Effector CD8-positive, alpha-beta T cell (primary cell): ENCODE measurements at places on chromosomes 7 and 10.

- DNase-seq = no peak
Observed at GRCh38 chr10:110818311-110819256, 53.1 kb upstream of the PDCD4 start.

DNA sequence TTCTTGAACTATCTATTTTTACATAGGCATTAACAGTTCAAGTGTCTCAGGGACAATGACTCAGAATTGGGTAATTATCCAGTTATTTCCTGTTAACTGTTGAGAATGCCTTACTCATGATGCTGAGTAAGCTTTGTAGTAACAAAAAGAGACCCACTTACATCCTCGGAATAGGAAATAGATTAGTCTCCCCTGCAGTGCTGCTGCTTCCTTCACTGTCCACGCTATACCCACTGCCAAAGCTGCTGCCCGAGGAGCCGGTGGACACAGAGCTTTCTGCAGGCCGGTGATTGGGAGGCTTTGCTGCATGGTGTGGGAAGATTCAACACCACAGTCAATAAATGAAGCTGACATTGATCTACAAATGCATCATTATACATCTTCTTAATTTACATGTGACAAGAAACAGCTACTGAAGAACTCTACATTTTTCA is 357.1 kb downstream of the PCLO start:
- DNase-seq = no peak

DNA sequence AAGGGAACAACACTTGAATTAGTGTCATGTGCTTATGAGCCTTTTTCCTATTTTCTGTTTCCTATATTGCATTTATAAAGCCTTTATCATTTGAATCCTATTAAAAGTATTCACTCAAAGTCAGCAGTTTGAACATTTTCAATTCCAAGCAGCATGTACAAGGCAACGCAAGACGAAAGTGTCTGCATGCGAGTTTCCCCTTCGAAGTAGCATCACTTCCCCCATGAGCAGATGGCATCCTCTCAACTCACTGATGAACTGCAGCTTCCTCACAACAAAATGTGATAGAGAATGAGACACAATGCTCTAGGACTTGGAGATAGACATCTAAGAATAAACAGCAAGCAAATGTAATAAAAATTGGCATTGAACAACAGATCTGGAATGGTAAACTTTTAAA is 270.7 kb downstream of the PRPF18 start:
- no peak for DNase-seq

DNA sequence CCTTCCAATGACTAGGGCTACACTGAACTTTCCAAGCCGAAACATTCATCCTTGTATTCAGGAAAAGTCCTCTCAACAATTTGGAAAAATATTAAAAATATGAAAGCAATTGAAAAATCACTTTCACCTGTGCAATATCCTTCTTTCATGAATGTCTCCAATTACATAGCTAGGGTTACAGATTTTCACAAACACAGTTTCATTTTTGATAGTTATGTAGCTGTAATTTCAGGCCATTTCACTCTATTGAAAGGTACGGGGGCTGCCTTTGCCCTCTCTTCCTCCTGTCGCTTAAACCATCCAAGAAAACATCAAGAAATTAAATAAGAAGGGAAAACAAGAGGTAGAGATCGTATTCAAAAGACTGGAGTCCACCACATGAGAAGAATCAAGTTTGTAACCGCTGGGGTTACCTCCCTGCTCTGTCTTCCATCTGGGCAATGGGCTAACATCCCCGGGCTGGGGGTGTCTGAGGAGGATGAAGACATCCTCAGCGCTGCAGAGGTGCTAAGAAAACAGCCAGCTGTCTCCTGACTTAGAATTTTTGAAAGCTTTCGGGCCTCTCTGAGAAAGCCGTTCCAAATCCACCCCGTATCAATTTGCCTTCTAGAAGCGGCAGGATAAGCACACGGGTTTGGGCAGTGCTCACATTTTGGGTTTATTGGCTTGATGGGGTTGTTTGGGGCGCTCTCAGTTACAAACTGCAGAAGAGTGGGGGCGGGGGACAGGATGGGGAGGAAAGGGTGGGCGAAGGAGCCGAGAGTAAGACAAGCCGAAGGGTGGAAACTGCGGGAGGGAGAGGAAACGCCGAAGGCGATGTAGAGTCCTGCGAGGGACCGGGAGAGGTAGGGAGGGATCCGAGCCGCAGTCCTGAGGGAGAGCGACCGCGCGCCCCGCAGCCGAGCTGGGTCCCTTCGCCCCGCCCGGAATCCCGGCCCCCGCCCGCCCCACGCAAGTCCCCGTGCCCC is 24.3 kb upstream of the VAX1 start:
- no peak for DNase-seq

DNA sequence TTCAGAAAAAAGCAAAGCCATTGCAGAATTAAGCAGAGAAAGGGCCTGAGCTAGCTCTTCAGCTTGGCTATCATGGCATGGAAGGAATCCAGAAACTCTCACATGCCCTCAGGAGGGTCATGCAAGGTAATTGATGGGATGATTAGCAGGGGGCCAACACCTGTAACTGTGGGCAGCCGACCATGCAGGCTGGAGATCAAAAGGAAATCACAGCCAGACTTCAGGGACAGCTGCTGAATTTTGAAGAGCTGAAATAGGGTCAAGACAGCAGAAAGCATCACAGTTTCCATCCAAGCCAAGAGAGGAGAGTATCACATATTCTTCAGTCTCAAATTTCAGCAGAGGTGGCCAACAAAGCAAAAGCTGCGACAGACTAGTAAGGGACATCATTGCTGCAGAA is 239.6 kb upstream of the STEAP1 start:
- no peak for DNase-seq

- no peak for DNase-seq
Observed at GRCh38 chr7:138952791-138953190, 28.4 kb downstream of the KIAA1549 start.

- DNase-seq = no peak
Observed at GRCh38 chr10:131881104-131881880, 19.5 kb upstream of the PPP2R2D start.

DNA sequence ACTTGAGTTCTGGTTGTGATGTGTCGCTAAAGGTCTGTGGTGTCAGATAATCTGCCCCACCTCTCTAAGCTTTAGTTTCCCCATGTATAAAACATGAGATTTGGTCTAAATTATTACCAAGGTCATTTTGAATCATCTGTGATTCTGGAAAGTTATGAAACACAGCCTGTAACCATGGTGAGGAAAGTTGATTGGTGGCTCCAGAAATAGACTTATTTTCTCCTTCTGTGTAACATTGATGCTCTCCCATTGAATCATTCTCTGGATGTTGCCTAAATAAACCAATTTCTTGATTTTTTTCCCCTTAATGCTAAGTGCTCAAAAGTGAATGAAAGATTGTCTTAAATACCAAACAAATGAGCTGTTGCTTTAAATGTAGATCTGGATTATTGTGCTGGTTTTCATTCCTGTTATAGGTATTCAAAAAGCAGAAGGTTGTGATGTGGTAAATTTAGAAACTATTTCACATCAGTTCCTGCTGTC is 30.0 kb upstream of the PCGF5 start:
- DNase-seq = no peak

DNA sequence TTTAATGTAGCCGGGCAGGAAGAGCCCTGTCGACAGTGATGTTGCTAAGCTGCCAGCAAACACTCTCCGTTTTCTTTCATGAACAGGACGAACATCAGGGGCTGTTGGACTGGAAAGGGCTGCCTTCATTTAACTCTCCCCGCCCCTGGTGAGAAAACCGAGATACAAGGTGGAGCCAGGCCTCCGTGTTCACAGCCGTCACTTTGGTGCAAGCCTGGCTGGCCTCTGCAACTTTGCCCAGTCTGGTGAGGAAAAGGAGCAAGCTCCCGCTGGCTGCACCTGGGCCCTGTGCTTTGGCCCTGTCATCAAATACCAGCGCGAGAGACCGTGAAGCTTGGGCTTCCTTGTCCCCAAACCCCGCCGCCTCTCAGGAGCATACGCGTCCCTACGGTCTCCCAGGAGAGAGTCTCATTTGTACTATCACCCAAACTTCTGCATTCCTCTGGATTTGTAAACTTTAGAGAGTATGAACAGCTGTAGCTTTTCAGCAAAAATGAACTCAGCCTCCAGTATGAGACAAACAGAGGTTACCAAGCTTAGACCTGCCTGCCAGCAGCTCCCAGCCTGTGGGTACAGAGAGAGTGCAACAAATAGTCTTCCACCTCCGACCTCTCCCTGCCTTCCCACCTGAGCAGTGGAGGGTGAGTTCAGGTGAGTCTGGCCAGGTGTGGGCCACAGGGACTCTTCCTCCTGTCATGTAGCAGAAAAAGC is 445.3 kb upstream of the MGMT start:
- DNase-seq = no peak

DNA sequence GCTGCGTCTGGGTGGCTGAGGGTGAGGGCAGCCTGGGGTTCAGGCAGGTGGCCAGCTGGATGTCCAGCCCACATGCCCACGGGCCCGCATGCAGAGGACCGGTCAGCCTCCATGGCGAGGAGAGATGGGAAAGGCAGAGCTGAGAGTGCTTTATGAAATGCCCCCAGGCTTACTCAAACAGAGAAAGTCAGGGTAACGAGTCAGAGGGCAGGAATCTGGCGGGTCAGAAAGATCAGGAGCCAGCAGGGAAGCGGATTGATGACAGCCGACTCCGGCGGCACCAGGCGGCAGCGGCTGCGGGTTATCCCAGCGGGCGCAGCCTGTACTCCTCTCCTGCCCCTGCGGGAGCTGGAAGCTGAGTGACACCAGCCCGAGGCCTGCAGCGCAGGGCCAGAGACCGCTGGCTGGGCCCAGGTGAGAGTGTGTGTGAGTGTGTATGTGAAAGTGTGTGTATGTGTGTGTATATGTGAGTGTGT is 13.4 kb downstream of the SLC13A4 start:
- no peak for DNase-seq

DNA sequence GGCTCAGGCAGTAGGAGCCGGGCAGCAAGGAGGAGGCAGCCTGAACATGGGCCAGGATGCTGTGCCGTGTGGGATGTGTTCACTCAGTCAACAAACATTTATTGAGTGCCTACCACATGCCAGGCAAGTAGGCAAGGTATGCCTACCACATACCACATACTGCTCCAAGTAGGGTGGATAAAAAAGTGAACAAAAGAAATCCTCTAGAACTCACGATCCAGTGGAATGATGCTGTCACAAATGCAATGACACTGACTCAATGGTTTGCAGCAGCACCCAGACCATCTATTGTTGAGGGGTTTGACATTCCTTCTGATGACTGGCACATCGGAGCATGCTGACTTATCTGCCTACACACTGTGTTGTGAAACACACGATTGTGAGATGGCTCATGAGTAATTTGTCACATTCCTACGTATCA is 413.5 kb downstream of the NRG3 start:
- no peak for DNase-seq

DNA sequence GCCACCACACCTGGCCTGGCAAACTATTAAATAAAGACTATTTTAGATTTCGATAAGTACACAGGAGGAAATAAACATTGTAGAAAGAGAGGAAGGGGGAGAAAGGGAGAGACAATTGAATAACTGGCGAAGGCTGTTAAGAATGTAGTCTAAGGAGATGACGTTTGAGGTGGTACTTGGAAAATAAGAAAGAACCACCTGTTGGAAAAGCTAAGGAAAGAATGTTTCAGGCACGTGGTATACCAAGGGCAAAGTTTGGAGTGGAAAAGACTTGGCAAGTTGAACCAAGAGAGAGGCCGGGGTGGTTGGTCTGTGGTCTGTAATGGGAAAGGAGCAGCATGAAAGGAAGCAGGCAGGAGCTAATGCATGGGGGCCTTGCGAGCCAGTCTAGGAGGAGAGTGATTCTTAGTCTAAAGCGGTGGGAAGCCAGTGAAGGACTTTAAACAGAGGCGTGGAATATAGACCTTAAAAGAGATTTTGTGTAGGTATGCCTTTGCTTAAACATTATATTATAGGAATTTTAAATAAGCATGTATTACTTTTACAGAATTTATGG is 9.4 kb downstream of the ING3 start:
- no peak for DNase-seq

- DNase-seq = no peak
Observed at GRCh38 chr10:11805792-11806191, 17.4 kb upstream of the PROSER2 start.

GRCh38 chr10:112716076-112716475 is 234.0 kb upstream of the TCF7L2 start:
- no peak for DNase-seq

GRCh38 chr10:7659560-7659959 is 7.2 kb downstream of the ITIH5 start:
- DNase-seq = no peak

DNA sequence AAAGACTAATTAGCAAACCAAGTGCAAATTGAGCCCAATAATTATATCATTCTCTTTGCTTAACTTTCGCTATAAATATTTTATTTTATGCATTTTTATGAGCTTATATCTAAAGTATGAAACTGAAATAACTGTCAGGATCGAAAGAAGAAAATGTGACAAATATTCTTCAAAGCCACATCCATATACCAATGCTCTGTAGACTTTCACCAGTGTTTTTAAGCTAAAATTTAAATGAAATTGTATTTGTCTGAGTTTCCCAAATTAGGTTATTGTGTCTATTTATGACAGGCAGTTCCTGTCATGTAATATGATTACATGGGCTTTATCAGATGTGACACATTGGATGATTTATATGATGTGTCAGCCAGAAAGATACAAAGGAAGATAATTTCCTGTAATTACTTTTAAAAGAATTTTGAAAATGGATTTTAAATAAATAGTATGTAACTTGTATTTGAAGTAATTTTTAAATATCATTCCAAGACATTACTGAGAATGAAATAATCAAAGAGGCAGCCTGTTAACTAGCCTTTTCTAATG is 317.9 kb upstream of the KLF6 start:
- no peak for DNase-seq

- no peak for DNase-seq
Observed at GRCh38 chr7:107023522-107024151, 20.9 kb upstream of the PRKAR2B start.

DNA sequence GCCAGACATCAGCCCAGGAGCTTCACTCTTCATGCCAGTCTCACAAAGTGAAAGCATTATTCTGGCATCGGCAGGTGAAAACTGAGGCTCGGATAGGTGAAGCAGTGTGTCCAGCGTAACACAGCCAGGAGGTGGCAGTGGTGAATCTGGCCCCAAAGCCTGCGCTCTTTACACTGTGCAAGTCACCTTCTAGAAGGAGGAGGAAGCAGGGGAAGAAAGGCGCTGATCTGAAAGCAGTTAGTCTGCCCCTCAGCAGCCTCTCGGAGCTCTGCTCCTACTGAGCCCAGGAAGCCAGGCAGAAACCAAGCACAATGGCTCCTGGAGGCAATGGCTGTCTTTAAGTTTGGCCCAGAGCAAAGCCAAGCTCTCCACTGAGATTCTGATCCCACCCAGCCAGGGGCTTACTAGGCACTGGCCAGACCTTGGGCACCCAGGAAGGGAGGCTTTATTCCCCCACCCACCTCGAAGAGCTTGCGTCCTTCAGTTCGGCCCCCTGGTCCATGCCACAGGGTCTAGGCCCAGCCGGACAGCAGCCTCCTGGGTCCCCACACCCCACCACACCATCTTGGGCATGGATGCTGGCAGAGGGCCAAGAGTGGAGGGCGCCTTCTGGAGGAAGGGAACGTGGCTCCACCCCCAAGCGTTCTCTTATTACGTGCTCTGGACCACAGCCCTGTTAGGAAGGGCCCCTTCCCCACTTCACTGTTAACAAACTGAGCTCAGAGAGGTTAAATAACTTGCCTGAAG is 104.5 kb downstream of the GRID1 start:
- no peak for DNase-seq

- DNase-seq = no peak
Observed at GRCh38 chr10:11108356-11108755, 90.7 kb downstream of the CELF2 start.

- no peak for DNase-seq
Observed at GRCh38 chr7:47938574-47939165, 9.6 kb downstream of the PKD1L1 start.
